DMS53 (cell line): ENCODE measurements at places on chromosomes 11 and 22.

GRCh38 chr11:62151737-62152102, 27.9 kb downstream of the INCENP start:
- DNase-seq, result no peak

DNA sequence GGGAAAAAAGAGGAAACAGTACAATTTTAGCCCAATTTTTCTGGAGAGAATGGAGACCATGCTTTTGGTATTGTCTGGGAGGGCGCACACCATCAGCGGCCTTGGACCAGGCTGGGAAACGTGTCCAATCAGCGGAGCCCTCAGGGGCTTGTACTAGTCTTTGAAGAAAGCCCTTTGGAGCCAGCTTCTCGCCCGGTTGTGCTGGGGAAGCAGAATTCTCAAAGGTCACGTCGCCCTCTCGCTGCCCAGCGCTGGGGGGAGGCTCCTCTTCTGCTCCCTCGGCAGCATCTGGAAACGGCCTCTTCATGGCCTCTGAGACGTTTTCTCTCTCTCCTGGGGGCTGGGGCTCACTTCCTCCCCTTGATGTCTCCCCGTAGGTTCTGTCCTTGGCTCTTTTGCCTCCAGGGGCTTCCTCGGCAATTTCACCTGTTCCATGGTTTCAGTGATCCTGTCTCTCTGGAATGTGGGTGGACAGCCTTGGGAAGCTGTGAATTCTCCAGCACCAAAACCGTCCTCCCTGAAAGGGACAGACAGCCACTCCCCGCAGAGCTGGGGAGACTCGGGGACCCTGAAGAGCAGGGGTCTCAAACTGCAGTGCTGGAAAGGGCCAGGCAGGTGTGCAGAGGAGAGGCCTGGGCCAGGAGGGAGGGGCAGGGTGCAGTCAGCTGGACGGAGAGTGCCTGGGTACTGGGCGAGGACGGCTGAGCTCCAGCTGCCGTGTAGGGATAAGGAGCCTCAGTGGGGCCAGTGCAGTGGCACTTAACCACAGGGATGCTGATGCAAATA, 80.2 kb downstream of the RPS6KA4 start:
- no peak for DNase-seq

DNA sequence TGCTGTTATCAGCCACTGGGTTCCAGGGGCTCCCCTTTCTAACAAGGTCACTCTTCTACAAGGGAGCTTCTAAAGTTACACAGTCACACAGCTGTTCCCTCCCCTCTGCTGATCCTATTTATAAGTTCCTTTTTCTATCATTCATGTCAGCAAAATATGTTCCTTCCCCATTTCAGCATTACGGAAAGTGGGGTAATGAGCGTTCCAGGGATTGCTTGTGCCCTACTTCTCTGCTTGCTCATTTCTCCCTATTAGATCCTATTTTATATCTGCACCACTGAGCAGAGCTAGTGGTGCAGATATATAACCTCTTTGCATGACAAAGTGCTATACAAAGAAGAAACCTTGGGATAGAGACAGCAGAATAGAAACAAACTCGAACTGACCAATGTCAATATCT, 22.7 kb upstream of the PLEKHB1 start:
- no peak for DNase-seq

GRCh38 chr11:78031629-78032028, 8.6 kb upstream of the KCTD14 start:
- peak; percentile 37 for DNase-seq

GRCh38 chr11:126546191-126546590, 190.7 kb downstream of the ST3GAL4 start:
- no peak for DNase-seq
